ENCODE measurements at places on chromosomes 7 and 10.

DNA sequence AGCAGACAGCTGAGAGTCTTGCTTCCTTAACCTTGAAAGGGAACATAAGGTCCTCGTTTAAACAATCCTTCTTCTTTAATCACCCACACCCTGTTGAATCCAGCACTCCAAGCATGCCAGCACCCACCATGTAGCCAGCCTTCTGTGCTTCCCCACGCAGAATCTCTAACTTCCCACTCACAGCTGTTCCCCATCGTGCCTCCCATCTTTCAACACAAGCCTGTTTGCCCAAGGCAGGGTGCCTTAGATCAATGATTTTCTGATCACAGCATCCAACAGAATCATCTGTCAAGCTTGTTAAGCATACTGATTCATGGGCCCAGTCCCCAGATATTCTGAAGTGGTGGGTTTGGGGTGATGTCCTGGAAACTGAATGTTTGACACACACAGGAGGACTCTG is 530.8 kb downstream of the SH2D4B start:
- DNase-seq: no peak

- no peak for DNase-seq
Measured at GRCh38 chr10:113042868-113043267, 92.8 kb downstream of the TCF7L2 start.

- no peak for DNase-seq
Measured at GRCh38 chr7:107684947-107685463, 24.4 kb downstream of the SLC26A4 start.

GRCh38 chr7:7718492-7718891 is at the start of gene RPA3:
RPA3 (minus strand) TSS chr7:7718607; CDS start chr7:7640418, 78,189 bp downstream.
- DNase-seq: no peak

GRCh38 chr7:67918158-67918557 is 921.5 kb downstream of the TYW1 start:
- DNase-seq: no peak

GRCh38 chr10:78657862-78658165 is 411.0 kb upstream of the ZMIZ1 start:
- no peak for DNase-seq

GRCh38 chr7:82358009-82358578 is 85.5 kb downstream of the CACNA2D1 start:
- DNase-seq: no peak

DNA sequence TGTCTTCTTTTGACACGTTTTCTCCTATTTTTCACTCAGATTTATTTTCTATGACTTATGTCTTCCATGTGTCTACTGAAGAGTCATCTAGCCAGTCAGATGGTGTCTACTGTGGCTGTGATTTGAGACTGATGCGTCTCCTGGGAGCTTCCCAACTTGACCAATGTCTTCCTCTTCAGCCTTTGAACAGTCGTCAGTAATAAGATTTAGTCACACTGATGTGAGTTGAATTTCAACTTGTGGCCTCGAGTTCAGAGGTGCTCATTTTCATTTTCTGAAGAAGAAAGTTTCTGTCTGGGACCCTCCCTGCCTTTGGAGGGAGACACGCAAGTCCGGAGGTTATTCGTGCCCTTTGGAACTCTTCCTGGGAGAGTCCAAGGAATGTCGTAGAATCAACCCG is 221.9 kb upstream of the INHBA start:
- no peak for DNase-seq

DNA sequence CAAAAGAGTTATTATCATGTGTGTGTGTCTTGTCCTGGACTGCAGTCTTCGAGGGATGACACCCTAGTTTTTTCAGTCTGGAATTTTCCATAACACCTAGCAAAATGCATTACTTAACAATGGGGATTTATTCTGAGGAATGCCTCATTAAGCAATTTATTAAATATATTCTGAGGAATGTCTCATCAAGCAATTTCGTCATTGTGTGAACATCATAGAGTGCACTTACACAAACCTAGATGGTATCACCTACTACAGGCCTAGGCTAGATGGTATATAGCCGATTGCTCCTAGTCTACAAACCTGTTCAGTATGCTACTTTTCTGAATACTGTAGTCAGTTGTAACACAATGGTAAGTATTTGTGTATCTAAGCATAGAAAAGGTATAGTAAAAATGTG is 1.1 kb upstream of the STEAP4 start:
- no peak for DNase-seq

DNA sequence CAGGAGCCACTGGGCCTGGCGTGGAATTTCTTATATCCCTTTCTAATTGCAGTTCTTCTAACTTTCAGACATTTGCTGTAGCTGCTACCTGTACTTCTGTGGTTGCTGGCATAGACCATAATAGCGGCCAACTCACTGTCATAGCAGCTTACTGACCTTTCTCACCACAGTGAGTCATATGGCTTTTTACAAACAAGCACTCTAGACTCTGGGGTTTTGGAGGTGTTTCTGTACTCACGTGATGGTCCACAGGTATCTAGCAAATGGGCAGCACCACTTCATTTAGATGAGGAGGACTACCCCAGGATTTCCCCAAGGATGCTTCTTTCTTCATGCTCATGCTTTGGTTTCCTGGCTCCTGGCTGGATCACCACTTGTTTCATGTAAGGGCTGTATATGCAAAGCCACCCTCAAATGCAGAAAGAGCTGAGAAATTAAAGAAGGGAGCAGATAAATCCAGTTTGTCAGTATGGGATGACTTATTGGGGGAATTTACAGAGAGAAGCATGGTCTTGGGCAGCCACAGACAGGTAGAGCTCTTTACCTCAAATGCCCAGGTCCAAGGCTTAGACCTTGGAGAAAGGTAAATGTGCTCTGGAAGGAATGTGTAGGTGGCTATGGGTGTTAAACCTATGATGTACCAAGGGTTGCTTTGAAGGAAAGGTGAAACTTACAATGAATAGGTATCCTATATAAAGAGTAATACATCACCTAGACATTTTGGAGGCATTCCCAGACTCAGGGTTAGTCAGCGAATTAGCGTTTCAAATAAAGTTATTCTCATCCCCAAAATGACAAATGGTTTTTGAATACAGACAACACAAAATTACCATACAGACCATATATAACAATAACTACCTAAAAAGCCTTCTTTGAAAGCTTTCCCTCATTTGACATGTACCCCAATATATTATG is 15.9 kb upstream of the SLC25A16 start:
- no peak for DNase-seq

Data from tibial artery (tissue), 4 donors.